Lower lobe of right lung (tissue), 2 donors: ENCODE measurements at places on chromosomes 6 and 20.

DNA sequence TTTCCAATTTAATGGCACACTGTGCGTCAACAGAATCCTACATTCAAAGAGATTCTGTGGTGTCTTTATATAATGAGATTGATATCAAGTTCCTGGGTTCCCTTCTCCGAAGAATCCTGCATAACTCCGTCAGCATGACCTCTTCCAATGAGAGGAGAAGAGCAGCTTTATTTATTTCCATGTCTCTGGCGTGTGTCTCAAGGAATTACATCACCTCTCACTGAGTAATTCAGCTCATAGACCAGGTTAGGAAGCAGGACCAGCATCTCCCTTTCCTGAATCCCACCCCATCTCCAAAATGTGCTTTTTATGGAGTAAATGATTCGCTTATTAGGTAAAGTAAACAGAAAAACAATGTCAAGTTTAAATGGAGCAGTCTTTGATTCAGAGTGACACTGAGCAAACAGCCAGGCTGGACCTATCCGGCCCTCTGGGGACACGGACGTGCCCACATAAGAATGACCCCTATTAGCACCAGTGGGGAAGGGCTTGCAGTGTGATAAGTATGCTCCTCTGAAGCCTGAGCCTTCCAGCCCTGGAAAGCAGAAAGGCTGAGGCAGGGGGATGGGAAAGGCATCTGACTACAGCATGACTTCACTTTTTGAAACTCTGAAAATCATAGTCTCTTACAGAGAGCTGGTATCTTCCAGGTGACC lies 165.2 kb downstream of the CLIC5 start:
- no peak for DNase-seq

DNA sequence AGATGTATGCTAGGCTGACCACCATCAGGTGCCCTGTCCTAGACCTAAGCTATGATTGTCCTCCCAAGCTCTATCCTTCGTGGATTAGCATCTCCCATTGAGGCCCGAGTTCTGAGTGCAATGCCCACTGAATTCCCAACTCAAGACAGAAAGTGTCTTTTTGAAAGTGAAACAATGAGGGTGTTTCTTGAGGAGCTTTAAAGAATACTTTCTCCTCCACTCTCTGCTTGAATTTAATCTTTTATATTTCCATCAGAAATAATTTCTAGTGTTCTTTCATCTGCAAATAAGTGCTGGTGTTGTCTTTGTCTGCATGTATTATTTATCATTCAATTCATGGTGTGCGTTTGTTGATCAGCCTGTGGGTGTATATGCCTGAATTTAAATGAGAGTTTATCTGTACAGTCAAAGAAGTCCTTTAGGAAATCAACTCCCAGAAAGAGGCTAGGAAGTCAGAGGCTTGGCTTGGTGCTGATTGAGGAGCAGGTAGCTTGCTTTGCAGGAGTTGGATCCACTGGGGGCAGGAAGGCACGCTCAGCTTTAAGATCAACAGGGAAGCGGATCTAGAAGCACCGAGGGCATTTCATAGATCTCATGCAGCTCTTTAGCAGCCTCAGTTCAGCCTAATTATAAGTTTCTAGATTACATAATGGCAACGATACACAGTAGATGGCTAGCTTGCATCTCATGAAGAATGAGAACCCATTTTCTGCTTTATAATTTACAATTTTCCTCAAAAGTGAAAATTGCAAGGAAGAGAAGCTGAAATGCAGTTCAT lies 36.0 kb upstream of the CCN6 start:
- DNase-seq, result no peak

GRCh38 chr6:160974304-160974771 lies 17.2 kb upstream of the MAP3K4 start:
- no peak for DNase-seq

- DNase-seq, result no peak
Observed at GRCh38 chr6:125217369-125217768, 63.8 kb downstream of the TPD52L1 start.

DNA sequence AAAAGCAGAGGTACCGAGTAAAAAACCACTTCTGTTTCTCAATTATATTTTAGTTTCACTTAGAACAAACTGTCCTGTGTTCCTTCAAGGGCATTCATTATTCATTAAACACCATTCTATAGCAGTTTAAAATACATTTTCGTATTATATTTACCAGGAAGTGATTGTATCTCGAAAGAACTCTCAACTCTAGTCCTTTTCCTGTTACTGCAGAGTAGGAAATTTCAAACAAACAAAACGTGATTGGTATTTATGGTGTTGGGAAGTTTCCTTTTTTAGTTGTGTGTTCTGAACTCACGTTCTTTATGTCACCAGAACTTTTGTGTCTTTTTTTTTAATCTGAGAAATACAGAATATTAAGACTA lies 139.5 kb upstream of the BTBD3 start:
- DNase-seq, result no peak

DNA sequence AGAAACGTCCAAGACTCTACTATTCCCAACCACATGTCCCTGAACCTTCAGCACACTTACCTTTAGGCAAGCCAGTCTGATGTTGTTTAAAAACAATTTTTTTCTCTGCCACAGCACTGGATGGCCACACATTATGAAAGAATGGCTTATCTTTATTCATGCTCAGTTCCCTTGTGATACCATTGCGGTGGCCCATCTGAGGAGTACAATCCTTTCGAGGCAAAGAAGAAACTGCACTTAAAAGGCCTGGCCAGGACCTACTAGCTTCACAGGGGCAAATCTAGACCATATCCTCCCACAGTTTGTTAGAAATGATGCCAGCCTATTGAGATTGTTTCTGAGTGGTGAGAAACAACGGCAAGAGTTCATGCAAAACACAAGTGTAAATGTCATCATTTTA lies 88.4 kb upstream of the PLEKHG1 start:
- no peak for DNase-seq

- DNase-seq, result no peak
Observed at GRCh38 chr6:30497714-30498113, 8.4 kb downstream of the HLA-E start.

DNA sequence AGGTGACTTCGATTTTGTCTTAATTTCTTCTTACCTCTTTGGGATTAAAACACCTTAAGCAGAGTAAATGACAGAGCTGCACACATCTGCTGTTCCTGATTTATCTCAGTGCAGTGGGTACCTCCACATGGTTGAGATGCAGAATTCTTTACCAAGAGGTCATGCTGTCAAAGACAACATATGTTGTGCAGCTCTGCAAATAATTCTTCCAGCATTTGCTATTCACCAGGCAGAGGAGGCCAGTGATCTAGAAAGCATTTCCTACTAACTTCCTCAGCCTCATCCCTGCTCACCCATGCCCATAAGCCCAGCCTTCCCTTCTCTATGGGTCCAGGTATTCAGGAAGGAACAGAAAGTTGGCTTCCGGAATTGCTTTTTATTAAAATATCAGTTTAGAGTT lies 109.3 kb downstream of the THBS2 start:
- DNase-seq, result no peak

DNA sequence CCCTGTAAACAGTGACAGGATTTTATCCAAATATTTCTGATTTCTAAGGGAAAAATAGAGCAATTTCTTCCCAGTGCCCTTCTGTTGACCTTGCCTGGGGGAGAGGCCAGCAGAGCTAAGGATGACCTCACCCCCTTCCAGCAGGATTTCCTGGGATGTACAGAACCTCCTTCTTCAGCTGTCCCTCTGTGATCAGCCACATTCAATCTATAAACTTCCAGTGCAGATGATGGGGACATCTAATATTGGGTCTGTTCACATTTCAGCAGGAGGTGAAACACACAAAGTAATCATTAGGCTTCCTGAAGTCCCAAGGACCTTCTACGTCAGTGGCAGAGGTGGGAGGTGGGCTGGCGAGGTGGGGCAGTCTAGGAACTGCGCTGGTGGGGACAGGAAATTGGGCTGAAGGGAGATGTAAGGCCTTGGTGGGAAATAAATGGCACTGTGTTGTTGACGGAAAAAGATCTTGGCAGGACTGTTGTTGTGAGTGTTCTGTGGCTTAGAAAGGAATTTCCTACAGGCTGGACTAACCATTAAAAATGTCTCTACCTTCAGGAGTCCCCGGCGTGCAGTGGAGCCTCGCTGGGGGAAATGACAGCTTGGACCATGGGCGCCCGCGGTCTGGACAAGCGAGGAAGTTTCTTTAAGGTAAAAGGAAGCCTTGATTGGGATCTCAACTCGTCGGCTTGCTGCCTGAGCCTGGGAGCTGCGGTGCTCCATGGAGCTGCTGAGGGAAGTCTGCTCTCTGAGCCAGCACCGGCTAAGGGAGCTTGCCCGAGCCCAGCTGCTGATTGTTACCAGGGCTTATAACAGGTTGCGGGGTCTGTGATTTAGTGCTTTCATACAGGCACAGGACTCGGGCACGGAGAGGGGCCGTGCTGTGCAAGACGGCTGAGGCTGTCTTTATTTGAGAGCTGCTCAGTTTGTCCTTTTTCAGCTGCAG lies 127.9 kb upstream of the NAA20 start:
- DNase-seq, result no peak

- DNase-seq, result no peak
Observed at GRCh38 chr20:47704746-47705496, 80.4 kb downstream of the SULF2 start.

GRCh38 chr6:156545931-156546330 lies 231.2 kb upstream of the ARID1B start:
- no peak for DNase-seq

GRCh38 chr6:41271901-41272395 lies 14.5 kb downstream of the TREM1 start:
- DNase-seq, result peak; percentile 88

GRCh38 chr20:2978519-2978918 lies 64.9 kb upstream of the GNRH2 start:
- no peak for DNase-seq

- no peak for DNase-seq
Observed at GRCh38 chr6:68641172-68641571, 6.1 kb downstream of the ADGRB3 start.

DNA sequence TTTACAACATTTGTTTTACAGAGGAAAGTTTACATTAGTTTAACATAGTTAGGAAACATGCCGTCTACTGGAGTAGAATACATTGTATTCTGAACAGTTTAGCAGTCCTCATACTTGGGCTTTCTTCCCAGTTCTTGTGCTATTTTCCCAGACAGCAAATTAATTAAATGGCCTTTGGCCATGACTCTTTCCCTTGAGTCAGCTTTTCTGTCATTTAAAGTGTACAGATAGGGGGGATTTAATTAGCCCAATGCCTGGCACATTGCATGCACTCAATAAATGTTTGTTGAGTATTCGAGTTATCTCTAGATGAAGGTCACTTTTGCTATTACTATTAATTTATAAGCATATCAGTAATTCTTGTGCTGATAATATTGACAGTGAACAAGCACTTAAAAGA lies 1.6 kb downstream of the TMEM244 start:
- DNase-seq, result no peak

DNA sequence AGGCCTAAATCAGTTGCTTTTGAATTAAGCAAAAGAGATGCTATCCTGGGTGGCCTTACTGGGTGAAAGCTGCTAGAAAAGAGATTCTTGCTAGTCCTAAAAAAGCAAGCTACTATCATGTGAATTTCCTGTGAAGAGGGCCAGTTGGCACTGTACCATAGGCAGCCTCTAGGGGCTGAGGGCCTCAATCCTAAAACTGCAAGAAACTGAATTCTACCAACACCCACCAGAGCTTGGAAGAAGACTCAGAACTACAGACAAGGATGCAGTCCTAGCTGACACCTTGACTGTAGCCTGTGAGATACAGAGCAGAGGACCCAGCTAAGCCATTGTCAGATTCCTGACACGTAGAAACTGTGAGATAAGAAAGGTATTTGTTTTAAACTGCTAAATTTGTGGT lies 24.5 kb downstream of the CLIC5 start:
- DNase-seq, result no peak

GRCh38 chr6:14053811-14054210 lies 63.8 kb upstream of the CD83 start:
- DNase-seq, result no peak

DNA sequence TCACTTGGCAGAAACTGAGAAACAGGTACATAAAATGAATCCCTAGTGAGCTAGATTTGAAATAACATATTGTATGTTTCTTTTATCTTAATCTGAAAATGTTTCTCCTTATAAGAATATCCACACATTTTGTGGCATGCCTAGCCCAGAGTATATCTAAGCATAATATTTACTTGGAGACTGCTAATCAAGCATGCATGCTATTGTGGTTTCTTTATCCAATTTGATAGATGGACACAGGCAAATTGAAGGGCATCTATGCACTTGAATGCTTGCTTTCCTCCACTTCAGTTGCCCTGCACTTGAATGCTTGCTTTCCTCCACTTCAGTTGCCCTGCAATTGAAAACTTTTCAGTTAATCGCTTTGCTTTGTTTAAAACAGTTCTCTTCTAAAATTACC lies 729.8 kb downstream of the TBC1D32 start:
- DNase-seq, result no peak

DNA sequence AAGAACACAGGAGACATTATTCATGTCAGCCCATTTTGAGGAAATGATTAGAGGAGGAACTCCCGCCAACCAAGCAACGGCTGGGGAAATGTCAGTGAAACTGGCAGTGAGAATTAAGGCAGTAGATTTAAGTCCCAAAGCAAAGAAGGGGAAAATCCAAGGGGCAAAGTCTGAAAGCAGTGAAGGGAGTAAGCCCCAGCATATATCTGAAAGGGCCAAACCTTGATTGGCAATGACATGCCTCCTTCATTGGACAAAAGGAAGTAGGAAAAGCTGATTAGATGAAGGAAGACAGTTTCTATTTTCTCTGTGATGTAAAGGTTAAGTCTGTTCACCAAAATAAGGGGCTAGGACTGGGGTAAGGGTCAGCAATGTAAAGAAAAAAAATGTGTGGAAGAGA lies 190.3 kb downstream of the RNF144B start:
- DNase-seq, result no peak

DNA sequence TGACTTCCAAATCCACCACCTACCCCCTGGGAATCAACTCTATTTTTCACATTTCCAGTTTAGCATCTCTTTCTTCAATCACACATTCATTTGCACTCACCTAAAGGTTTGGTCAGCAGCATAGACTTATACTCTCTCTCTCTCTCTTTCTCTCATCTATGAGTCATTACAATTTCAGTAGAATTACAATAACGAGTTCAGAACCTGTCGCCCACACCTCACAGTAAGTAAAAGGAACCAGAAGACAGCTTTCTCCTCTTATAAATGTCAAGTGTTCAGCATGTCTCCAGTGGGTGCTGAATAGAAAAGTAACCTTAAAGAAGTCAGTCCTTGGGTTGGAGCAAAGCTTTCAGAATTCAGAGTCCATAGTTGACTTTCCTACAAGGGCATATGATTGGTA lies 1.1 kb upstream of the PHACTR1 start:
- no peak for DNase-seq

- DNase-seq, result no peak
Observed at GRCh38 chr20:41938353-41938752, 320.2 kb upstream of the CHD6 start.

DNA sequence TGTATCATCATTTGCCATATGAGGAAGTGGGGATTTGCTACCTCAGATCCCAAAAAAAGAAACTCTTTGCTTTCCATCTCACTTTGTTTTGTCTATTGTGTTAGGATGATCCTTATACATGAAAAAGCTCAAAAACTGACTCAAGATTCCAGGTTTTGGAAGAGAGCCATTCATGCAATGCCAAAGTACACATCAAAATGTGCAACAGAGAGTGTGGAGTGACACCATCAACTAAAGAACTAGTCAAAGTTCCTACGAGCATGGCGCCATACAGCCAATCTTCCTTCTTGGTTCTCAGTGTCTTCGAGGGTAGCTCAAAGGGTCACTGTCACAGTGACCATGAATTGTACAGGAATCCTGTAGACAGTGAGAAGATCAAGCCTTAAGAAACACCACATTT lies 255.8 kb upstream of the SASH1 start:
- no peak for DNase-seq

- no peak for DNase-seq
Observed at GRCh38 chr6:149218915-149219314, 98.6 kb upstream of the TAB2 start.
